Stimulated activated CD4-positive, alpha-beta T cell treated with anti-CD3 and anti-CD28 coated beads, Interleukin-15, amount 100 ng/mL, for 24 hours (primary cell): ENCODE measurements at places on chromosomes 2 and 18.

DNA sequence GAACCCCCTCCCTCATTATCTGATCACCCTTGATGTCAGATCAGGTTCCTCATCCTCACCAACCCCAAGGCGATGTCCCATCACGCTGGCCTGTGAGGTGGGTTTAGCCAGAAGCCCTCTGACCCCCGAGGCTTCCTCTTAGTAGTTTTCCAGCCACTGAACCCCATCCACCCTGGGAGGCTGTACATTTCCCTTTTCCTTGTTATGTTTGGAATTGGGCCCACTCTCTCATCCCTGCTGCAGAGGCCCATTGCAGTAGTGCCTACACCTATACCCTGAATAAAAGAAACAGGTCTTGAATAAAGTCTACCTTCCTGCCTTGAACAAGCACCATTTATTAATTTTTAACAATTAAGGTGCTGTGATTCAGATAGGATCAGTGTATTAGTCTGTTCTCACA, 80.1 kb downstream of the NCAPH start:
- DNase-seq: no peak

DNA sequence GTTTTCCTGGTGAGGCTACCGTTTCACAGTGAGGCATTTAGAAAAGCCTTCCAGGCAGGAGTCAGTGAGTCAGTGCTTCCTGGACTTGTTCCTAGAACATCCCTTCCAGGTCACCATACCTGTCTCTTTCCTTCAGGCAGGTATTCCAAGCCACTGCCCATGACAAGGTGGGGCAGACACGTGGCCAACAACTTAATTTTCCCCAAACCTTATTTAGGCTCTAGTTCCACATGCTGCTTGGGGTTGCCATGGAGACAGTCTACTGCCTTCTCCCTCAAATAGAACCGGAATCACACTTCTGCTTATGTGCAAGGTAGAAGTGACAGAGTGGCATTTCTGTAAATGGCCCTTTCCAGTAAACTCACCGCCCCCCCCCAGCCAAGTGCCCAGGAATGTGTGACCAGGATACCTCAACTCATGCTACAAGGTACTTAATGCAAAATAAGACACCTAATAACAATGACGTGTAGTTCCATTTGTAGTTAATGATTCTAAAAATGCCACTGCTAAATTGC, 258.3 kb downstream of the PRKCE start:
- DNase-seq: no peak

- no peak for DNase-seq
These were observed 124.4 kb upstream of the PXDN start for GRCh38 chr2:1868683-1869141.

DNA sequence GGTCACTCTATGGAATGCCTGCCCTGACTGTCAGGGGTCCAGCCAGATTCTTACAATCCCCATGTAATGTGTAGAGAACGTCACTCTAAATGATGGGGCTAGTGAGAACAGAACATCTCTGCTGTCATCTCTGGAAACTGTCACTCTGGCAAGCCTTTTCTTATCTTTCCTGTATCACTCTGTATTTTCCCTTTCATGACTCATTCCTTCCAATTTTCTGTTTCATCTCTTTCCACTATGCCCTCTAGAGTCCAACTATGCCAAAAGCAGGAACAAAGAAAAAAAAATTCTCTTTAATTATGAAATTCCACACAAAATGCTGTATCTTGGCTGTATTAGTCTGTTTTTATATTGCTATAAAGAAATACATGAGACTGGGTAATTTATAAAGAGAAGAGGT, 608.8 kb downstream of the ADCYAP1 start:
- DNase-seq: no peak

GRCh38 chr2:83081826-83082690, 1377.0 kb downstream of the SUCLG1 start:
- DNase-seq: no peak

DNA sequence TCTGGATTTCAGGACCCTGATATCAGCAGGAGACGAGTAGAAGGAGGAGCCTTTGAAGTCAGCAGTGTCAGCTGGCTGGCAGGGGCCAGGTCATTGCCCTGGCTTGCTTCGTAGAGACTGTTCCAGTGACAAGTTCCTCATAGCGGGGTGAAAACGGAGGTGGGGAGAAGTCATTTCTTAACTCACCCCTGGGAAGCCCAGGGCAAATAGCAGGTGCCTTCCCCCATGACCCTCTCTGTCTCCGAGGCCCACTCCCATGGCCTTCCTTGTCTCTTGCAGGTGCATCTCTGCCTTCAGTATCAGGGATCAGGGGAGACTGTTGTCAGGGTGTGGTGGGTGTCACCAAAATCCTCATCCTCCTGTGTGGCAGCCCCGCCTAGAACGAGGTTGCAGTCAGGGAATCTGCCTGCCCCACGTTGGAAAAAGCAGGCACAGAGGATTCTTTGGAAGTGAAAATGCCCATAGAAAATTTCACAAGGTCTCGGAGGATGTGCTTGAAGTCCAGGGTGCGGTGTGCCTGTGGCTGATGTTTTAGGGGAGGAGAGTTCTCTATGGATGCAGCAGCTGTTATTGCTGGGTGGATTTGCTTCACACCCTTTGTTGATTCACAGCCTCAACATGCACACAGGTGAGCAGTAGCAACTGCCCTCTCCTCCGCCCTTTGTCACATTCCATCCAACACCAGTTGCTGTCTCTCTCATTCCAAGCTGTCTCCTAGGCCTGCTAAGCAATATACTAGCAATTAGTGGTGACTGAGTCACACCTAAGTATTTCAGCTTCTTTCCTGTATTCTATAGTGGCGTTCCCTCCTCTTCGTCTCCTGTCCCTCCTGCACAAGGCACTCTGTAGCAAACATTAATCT, 142.6 kb upstream of the FHL2 start:
- no peak for DNase-seq

DNA sequence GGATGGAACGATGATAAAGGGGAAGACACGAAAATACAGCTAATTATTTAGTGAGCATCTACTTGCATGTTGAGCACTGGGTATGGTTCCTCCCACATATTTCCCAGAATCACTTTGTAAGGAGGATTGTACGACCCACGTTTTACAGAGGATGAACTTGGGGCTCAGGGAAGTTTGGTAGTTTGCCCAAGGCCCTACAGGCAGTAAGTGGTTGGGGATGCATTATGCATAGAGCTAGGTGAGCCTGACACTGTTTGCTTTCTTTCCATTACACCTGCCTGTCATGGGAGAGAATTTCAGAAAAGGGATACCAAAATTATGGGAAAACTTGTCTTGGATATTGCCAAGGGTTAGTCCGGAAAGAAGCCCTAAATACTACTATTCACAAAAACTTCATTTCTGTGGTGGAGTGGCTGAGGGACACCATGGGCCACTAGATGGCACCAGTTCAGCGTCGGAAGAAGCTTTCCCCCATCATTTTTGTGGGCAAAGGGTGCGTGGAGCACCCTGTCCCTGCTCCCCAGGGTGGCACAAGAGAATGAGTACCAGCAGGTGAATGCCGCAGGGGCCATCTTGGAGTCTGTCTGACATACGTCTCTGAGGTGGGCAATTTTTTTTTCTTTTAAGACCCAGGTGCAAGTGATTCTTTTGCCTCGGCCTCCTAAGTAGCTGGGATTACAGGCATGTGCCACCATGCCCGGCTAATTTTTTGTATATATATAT, 23.5 kb upstream of the C18orf32 start:
- peak; percentile 61 for DNase-seq

GRCh38 chr18:7924616-7925015, 357.5 kb downstream of the PTPRM start:
- DNase-seq: no peak

- no peak for DNase-seq
These were observed 208.1 kb downstream of the NR4A2 start for GRCh38 chr2:156124458-156124857.

- DNase-seq: no peak
These were observed 571.2 kb upstream of the ACVR2A start for GRCh38 chr2:147273628-147274027.

GRCh38 chr2:103132536-103133217, 370.8 kb downstream of the TMEM182 start:
- DNase-seq: no peak

DNA sequence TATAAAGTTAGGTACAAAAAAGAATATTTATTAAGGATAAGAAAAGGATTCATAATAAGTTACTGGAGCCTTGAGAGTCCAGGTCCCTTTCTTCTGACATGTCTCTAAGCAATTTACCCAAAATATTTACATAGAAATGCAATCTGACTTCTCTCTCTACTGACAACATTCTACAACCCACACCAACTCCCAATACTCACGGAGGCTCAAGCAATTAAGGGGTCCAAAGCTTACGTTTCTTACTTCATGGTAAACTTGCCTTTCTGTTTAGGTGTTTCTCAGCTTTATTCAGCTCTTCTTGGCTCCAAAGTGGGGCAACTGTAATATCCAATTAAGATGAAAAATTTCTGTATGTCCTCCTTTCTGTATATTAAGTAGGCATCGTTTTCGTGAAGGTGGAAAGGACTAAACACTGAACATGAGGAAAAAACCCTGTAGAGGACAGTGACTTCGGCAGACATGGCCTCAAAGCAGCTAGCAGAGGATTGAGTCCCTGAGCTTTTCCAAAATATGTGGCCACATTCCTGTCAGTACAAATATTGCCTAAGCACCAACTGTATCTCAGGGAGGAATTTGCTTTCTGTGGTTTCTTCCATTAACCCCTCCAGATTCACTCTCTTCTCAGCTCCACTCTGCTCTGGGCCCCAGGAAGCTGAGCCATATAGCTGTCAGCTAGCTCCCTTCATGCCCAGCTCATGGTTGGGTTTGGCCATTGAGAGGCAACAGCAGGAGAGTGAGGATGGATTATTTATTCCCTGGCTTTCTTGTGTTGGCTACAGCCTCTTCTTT, 67.9 kb upstream of the GLS start:
- no peak for DNase-seq

- no peak for DNase-seq
These were observed 112.5 kb downstream of the FAM210A start for GRCh38 chr18:13613591-13614501.

- no peak for DNase-seq
These were observed 684.0 kb upstream of the ZEB2 start for GRCh38 chr2:145203891-145204290.

DNA sequence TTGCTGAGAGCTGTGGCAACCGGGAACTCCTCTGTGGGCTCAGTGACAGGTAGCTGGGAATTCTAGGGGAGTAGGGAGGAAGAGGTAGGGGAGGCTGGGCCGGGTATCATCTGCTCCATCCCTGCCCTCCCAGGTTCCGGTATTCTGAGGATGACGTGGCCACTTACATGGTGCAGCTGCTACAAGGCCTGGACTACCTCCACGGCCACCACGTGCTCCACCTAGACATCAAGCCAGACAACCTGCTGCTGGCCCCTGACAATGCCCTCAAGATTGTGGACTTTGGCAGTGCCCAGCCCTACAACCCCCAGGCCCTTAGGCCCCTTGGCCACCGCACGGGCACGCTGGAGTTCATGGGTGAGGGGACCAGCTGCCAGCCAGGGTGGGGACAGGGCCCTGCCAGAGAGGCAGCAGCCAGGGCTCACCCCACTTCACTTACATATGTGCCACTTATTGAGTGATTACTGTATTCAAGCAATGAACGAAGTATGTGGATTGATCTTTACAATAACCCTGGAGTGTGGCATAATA, 8.0 kb upstream of the GMPPA start:
- no peak for DNase-seq

DNA sequence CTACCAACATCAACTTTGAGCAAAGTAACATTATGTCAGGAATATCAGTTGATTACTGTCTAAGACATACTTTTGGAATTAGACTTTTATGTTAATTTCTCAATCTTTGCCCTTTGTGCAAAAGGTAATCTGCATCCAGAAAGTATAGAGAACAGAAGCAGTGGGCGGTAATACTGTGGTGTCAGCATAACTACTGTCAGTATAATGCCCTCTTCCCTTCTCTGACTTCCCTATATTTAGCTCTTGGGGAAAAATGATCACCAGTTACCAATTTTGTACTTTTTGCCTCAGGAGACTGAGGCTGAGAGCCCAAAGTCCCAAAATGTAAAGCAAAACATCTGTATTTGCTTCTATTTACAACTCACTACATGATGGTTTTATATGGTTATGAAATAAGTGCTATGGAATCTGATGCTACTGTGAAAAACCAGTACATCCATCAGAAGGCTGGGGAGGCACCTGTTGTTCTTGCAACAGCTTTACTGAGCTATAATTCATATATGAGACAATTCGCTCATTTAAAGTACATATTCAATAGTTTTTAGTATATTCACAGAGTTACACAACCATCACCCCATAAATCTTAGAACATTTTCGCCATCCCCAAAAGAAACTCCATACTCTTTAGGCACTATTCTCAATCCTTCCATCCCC, 51.3 kb upstream of the CD302 start:
- DNase-seq: no peak

DNA sequence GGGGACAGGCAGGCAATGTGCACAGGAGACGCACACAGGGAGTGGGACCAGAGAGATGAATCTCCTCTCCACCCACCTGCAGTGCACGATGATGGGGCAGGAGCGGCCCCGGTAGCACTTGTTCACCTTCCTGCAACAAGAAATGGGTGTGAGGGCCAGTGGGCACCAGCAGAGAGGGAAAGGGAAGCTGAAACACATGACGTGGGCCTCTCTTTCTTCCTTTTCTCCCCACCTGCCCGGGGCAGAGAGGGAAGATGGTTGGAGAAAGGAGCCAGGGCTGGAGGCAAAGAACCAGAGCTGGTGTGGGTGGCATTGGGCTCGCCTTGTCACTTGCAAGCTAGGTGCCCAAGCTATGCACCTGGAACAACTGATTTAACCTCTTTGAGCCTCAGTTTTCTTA, 12.2 kb downstream of the DNAJB2 start:
- no peak for DNase-seq

DNA sequence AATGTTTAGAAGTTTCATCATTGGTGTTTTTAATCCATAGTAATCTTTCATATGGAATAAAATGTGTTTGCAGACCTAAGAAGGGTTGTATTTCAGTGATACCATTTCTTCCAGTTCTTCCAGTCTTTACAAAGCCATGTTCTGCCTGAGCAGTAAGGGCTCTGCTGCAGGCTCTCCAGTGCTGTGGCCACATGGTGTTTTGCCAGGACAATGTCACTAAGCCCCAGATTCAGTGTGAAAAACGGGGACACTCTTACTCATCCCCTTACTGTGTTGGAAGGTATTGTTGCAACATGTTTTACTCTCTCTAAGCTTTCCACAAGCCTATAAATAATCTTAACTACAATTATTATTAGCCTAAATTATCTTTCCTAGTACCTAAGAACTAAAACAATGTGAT, 481.4 kb upstream of the CDH7 start:
- no peak for DNase-seq
